ENCODE measurements at places on chromosomes 2 and 18.
A peak's percentile ranks its signal among the peaks of the same experiment; 100 is the strongest.

DNA sequence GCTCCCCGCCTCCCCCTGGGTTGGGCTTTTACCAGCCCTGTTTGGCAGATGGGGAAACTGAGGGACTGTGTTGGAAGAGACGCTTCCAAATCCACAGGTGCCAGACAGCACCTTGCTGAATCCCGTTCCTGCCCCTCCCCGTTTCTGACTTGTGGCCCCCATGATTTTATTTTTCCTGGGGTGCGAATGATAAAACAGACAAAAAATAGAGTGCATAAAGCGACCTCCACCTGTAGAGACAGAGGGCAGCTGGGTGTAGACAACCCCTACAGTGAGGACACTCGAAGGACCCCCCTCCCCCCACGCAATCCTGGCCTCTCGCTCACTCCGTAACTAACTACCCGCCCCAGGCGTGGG, 2.2 kb upstream of the CTDSP1 start:
- no peak for DNase-seq

DNA sequence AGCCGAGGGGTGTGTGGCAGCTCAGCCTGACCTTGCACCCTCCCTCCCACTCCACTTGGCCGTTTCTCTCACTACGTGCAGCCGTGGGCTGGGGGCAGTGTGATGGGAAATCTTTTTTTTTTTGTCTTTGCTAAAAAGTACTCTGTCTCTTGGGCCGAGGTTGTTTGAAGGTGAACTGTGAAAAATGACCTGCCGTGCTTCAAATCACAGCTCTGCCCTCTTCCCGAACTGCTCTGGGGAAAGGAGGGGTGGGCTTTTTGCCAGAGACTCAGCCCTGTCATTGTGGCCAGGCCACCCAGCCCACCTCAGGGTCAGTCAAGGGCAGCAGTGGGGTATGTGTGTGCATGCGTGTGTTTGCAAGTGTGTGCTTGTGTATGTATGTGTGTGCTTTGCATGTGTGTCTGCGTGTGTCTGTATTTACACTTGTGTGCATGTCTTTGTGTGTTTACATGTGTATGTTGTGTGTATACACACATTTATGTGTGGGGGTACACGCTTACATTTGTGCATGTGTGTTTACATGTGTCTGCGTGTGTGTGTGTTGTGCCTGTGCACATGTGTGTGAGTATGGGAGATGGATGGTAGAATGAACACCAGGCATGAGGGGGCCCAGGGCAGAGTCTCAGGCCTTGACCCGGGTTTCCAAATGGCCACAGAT, 61.3 kb upstream of the HAAO start:
- no peak for DNase-seq

DNA sequence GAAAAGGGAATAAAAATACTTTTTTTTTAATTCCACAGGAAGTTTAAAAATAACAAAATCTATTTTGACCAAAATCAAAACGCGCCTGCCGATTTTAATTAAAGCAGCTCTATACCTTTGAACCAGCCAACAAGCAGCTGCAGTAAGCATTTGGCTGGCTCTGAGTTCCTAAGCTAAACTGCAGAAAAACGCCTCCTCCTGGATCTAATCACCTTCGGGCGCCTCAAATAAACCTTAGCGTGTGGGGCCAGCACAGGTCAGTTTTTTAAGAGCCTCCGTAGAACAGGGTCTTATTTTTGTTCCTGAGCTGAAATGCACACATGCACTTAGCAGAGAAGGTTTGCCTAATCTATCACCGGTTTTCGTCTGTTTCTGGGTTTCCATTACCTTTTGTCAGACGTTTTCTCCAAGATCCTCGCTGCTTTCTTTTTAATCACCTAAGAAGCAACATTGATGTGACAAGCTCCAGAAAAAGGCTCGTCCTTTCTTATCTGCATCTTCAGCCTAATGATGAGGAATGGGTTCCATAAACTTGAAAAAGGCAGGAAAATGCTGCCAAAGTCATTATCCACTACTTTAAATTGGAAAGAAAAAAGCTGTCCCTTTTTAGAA, 64.7 kb upstream of the HNRNPA3 start:
- peak; percentile 61 for DNase-seq

DNA sequence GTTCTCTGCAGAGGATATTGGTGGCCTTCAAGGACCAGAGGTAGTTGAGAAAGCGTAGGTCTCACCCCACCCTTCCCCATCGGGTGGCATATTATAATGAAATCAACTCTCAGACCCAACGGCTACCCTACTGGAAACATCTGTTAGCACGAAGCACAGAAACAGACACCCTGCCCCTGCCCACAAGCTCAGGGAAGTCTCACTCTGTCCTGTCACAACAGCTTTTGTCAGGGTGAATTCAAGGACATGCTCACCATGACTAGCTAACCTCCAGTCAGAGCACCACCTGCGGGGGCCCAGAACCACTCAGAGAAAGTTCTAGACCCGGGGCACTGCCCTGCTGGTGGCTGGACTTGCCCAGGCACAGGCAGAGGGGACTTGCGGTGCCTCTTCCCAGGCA, 3.5 kb upstream of the B3GNT7 start:
- DNase-seq: no peak

DNA sequence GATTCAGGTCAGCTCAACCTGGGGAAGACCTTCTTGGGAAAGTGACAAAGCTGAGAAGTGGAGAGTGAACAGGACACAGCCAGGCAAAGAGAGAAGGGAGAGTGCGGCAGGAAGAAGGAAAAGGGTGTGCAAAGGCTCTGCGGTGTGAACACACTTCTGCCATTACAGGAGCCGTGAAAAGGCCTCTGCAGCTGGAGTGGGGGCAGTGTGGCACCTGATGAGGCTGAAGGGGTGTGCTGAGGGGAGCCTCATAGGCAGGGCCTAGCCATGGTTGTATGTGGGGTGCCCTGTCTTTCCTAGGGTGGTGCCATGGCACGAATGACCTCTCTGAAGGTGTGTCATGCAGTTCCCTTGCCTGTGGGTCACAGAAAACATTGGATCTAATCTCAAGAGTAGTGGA, 347.6 kb downstream of the CYRIA start:
- DNase-seq: no peak

DNA sequence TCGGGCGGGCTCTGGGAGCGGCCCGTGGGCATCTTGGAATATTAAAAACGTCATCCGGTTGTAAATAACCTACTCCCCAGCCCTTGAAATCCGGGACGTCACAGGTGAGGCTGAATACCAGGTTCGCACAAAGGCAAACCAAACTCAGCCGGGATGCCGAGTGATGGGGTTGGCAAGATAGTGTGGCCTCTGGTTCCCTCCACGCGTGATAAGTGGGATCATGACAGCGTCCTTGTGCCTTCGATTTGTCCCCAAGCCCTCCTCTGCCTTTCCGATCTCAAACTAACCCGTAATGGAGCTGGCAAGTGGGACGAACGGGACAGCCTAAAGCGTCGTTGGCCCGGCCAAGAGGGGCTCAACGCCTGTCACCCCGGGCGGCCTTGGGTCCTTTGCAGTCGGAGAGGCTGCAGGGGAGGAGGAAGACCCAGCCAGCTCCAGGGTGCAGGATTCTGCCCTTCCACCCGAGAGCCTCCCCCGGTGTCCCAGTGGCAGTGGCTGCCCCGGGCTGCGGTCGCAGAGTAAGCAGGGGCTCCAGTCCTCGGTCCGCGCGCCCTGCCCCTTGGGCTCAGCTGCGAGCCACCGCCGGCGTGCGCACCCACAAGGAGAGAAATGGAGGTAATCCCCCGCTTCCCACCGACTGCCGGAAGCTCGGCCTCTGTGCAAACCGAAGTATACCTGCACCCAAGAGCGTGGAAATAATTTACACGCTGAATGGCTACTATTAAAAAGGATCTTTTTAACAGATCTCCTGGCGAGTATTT, 13.4 kb upstream of the PAX3 start:
- DNase-seq: no peak

DNA sequence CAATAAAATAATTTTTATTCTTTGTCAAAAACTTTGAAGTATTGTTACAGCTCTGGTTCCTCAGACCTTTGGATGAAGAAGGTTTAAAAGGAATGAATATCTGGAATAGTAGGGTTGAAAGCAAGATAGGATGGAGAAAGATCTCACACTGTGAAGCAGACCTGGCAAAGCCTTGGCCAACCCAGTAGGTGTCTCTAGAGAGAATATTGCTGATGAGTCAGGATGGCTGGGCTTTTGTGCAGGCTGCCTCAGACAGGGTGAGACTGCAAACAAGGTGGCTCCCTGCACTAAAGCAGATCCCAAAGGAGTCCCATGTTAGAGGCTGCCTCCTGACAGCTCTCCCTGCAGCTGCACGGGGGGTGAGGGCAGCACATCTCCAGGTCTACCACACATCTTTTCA, 226.0 kb upstream of the ITGA4 start:
- DNase-seq: peak; percentile 15

DNA sequence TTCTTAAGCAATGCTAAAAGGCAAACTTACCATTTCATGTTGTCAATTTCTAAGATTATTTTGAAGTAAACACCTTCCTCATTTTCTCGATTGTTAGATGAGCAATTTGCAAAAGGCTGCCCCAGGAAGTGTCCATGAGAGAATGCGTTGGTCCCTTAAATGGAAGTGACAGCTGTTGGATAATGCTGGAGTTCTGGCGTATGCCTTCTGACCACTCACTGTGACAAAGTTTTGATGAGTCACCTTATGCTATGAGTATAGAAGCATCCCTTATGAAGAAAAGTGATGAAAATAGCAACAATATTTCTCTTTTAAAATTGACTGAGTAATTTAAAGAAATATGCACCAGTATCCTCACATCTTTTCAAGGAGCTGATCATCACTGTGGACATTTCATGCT, 1497.5 kb downstream of the DPP10 start:
- DNase-seq: no peak

DNA sequence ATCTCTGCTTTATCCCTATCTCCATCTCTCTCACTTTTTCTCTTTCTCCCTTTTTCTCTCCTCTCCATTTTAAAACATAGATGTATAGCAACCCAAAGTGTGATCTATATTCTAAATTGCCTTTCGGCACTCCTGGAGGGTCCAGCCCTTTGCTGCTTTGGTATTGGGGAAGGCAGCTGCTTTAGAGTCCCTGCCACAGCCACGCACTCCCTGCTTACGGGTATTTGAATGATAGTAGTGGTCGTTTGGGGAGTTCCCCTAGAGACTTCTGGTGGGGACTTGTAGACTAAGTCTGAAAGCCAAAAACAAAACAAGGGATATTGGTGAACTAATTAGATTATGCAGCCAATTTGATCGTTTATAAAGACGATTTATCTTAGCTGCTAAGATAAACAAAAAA, 11.9 kb downstream of the QPCT start:
- no peak for DNase-seq

- DNase-seq: no peak
Observed at GRCh38 chr2:11708106-11708505, 38.1 kb upstream of the NTSR2 start.

GRCh38 chr2:71802556-71802955, 345.1 kb downstream of the CYP26B1 start:
- no peak for DNase-seq

- no peak for DNase-seq
Observed at GRCh38 chr2:190506666-190507065, 27.9 kb downstream of the NEMP2 start.

DNA sequence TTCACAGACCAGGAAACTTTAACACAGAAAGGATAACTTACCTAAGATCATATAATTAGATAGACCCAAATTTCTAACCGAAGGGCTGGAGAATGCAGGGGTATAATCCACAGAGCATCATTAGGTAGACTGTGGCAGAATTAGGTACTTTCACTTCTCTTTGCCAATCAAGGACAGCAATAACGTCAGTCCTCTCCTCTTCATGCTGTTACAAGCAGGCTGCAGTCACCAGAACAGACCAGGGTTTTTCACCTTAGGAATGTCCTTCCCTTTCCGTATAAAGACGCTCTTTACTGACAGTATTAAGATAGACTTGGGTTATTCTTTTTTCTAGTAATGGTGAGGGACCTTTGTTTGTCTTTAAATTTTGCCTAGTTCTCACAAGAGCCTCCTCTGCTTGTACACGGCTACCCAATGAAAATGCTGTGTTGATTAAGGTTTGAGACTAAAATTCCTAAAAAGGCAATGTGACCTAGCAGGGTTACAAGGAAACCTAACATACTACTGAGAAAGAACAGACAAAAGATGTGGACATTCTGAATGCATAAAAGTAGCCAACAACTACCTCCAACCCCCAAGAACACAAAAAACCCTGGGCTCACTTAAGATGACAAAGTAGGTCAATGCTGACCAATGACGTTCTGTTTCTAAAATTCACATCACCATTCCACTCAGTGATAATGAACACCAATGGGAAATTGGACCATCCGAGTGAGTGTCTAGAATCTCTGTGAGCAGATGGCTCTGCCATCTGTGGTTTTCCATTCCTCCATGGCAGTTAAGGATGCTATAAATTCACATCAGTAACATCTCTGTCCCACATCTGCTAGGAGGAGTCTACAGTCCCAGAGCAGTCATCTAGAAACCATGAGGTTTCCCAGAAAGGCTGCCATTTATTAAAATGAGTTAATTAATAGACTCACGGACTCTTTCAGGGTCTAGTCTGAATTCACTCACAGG, 2.1 kb downstream of the PDIA6 start:
- peak; percentile 87 for DNase-seq

GRCh38 chr2:33358878-33359277, 117.6 kb upstream of the RASGRP3 start:
- DNase-seq: no peak

DNA sequence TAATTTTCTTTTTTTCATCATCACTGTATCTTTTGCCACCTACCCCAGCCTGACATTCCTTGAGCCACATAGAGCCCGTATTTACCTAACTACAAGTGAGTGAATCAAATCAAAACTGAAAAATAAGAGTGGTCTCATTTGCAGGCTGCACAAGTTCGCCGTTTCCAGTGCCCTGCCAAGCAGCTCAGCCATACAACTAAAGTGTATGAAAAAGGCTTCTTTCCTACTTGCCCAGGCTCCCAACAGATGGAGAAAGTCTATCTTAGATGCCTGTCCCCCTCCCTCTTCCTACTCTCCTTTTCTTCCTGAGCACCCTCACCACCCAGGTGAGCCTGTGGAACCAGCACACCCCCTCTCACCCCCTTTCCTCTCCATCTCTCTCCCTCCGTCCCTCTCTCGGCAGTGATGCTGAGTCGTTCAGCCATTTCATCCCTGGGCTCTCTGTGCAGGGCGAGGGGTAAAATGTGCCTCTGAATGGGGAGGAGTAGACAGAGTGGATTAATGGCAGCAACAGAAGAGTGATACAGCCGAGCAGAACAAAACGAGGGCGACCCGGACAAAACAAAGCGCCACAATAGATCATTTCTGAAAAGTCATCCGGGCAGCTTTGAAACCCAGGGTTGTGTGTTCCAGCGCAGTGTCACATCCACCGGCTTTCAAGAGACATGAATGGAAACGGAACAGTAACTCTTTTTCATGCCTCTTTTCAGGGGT, 65.0 kb upstream of the POU3F3 start:
- no peak for DNase-seq

- peak; percentile 13 for DNase-seq
Observed at GRCh38 chr2:159146996-159147666, 139.4 kb downstream of the WDSUB1 start.

GRCh38 chr2:219459460-219460311, 25.0 kb downstream of the SPEG start:
- DNase-seq: peak; percentile 91

Data from NCI-H82 (cell line).